Adrenal gland (tissue), 19 donors: ENCODE measurements at places on chromosomes 5 and 9.

GRCh38 chr5:7822449-7822848, 28.5 kb downstream of the CFAP90 start:
- no peak for DNase-seq

DNA sequence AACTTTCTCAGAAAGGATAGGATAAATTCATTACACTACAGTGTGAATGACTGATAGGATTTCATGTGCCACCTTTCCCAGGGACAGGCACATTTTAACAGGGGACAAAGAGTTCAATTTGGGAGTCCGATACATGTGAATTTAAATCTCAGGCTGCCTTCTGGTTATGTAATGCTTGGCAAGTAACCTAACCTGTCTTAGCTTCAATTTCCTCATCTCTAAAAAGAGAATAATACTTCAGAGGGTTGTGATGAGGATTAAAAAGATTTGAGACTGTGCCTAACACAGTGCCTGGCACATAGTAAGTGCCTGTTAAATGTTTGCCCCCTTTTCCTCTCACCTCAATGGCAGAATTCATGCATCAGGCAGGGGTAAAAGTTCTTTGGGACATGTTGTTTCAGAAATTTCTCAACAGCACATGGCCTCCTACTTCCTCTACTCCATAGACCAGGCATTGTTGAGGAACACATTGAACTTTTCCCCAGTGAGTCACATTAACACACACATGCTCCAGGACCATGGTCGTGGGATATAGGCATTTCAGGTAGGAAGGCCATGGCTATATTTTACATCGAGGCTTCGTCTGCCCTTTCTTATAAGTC, 94.6 kb upstream of the EGFLAM start:
- no peak for DNase-seq

GRCh38 chr9:130414081-130414731, 30.6 kb upstream of the ASS1 start:
- DNase-seq: no peak

DNA sequence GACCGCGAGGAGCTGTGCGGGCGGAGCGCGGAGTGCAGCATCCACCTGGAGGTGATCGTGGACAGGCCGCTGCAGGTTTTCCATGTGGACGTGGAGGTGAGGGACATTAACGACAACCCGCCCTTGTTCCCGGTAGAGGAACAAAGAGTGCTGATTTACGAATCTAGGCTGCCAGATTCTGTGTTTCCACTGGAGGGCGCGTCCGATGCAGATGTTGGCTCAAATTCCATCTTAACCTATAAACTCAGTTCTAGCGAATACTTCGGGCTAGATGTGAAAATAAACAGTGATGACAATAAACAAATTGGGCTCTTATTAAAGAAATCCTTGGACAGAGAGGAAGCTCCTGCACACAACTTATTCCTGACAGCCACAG, 590 bp downstream of the PCDHA6 start:
- DNase-seq: no peak

DNA sequence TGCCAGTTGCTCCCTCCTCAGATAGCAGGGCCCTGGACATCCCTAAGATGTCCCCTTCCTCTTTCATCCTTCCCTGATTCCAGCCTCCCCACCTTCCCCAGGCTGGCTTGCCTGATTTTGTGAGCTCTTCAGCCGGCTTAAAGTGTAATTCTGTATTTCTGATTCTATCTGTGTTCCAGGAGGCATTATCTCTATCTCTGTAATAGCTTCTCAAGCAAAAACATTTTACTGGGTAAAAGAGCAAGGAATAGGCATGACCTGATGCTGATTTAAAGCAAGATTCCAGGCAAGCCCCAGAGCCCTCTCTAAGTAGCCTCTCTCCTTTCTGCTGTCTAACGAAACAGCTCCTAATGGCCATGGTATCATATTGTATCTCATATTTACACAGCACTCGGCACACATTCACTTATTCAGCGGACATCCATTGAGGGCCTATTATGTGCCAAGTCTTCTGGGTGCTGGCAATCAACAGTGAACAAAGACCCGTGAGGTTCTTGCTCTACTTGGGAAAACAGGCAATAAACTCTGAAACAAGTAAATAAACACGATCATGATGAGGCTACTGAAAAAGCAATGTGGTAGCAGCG, 100.9 kb upstream of the MSX2 start:
- DNase-seq: no peak

DNA sequence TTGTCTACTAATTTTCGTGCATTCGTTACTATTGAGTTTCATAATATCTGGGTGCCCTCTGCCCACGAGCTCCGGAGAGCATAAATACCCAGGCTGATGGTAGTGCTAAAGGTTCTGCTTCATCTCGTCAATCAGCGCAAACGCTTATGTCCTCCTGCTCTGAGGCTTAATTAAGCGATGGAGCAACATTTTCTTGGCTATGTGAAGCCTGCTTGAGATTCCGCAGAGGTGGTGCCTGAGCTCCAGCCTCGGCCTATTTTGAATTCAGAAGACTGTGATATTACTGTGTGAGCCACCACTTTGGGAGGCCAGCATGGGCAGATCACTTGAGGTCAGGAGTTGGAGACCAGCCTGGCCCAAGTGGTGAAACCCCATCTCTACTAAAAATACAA, 44.8 kb downstream of the ANXA2R start:
- DNase-seq: no peak
